ENCODE measurements at places on chromosomes 2 and 18.

GRCh38 chr2:128799284-128799552 lies 480.6 kb upstream of the HS6ST1 start:
- DNase-seq: no peak

DNA sequence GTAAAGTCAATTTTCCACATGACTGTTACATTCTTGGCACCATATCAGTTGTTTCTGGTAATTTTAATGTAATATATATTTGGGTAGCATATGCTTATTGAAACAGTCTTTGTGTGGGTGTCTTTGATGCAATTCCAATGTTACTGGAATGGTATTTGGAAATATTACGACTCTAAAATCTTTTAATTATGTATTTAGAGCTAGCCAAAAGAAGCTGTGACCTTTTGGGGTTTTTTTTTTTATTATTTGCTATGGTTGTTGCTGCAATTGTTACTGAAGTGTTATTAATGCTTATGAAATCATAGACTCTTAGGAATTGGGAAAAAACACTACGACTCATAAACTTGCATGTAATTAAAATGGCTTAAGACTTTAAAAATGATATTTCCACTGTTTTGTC lies 95.9 kb downstream of the AOX1 start:
- DNase-seq: no peak

DNA sequence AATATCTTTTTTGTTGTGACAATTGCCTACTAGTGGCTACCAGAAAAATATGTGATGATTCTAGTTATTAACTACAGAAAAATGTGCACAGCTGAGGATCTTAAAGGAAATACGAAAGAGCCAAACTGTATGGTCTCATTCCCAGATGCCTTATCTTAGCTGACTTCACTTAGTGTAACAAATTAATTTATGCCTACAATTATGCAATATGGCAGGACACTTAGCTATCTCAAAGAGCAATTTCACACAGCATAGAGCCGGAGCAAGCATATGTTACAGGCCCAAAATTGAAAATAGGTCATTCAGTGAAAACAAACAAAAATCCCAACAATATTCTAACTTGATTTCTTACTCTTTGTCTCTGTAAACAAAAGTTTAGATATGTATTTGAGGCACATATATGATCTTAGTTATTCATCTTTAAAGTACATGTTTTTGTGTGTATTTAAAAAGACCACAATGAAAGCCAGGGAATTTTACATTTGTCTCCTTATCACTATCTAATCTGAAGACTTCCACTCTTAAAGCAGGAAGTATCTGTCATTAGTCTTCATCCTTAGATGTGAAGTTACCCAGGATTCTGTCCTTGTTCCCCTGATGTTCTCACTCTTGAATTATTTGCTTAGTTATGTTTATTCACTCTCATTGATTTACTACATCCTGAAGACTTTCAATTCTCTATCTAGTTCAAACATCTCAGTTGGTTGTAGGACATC lies 1579.0 kb upstream of the NXPH2 start:
- DNase-seq: no peak

DNA sequence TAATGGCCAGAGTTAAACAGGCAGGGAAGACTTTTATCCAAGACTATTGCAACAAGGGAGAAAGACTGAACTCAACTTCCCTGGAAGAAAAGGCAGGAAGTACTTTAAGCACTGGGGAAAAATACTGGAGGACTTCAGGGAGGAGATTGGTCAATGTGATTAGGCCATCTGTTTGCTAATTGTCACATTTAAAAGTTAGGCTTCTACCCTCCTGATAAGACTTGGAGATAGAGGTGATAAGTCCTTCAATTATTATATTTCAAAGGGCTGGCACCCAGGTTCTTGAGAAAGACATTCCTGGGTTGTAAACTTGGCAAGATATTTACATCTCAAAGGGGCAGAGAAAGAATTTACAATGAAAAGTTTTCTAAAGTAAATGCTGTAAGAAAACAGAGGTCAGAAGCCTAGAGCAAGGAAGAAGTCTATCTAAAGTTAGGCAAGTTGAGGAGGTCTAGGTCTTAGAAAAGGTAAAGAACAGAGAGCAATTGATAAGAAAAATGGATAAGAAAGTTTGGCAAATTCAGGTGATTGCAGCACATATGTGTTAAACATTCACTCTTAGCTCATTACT lies 48.4 kb downstream of the DTNA start:
- no peak for DNase-seq

- no peak for DNase-seq
Measured at GRCh38 chr2:156459720-156460119, 23.5 kb downstream of the GPD2 start.

- no peak for DNase-seq
Measured at GRCh38 chr2:193935114-193935513, 1721.9 kb upstream of the SLC39A10 start.

DNA sequence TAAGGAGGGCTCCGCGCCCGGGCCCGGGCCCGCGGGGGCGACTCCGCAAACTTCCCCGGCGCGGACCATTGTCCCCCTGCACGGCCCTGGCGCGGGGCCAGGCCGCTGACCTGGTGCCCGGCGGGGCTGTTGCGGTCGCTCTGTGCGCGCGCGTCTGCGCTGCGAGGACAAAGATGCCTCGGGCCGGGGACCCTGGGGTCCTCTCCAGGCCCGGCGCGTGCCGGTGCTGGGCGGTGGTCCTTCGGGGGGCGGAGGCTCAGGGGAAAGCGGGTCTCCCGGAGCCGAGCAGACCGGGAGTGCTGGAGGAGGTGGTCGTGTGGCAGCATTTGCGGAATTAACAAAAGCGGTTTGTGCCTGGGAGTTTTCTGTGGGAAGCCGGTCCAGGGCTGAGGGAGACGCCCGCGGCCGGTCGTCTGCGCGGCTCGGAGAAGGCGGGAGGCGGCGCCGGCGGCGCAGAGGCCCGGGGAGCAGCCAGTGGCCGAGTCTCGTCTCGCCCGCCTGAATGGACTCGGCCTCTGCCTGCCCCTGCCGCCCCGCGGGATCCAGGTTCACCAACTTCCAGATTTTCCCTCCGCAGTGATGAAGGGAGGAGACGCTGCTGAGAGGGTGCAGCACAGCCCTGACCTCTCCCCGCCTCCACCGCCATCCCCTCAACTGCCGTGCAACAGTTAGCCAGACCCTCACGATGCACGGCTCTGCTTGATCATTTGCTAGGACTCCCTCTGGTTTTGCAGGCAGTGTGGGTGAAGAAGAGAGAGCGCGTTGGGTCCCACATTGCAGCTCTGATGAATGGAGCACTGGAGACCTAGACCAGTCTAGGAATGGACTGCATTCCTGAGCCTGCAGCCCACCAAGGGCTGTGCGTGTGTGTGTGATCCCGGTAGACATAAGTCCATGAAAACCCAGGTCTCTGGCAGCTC lies 705 bp downstream of the EFR3B start:
- DNase-seq: peak; percentile 64

DNA sequence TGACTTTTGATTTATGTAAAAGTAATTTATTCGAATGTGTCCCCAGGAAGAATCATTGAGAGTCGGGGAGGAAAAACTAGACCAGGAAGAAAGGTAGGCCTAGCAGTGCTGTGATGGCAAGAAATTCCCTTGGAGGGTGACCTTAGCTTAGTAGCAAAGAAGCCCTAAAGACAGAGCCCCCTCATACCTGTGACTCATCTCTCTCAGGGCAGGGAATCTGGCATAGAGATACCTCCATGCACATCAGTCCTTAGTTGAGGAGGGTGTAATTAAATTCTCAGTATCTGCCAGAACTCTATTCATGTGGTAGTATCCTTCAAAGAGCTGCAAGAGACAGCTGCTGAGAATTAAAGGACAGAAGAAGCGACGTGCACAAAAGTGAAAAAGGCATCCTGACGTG lies 360.3 kb downstream of the FBXO15 start:
- no peak for DNase-seq

DNA sequence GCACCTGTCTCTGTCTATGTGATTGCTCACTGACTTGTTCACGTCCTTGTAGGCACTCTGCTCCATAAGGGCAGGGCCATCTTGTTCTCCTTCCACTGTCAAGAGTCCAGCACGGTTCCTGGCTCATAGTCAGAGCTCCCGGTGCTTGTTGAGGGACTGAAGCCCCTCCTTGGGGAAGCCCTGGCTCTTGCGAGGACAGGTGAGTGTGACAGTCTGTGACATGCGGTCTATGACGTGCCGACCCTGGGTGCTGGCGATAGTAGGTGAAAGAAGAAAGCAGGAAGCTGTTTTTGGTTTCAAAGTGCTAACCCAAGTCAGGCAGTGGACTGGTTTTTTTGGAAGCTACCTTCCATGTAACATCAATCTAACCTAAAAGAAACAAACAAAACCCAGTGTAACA lies 18.8 kb downstream of the TSHZ1 start:
- no peak for DNase-seq

DNA sequence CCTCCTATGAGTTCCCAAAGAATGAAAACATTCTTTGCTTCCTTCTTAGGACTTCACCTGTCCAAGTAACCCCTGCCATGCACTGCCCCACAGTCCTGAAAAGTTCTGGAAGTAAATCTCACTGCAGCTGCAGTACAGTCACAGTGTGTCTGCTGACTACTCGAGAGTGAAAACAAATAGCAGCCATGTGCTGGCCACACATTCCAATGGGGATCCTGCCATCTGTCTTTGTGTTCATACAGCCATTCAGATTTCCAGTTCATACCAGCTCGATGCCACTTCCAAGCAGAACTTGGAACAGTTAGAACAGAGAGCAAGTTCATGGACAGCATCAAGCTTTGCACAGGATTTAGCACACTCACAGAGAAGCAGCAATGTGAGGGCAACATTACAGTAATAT lies 629.9 kb upstream of the ACVR2A start:
- DNase-seq: no peak

- no peak for DNase-seq
Measured at GRCh38 chr2:38115216-38116032, 39.5 kb upstream of the CYP1B1 start.

- DNase-seq: no peak
Measured at GRCh38 chr2:179893616-179894015, 32.2 kb upstream of the ZNF385B start.

GRCh38 chr2:28346587-28346986 lies 46.1 kb upstream of the FOSL2 start:
- no peak for DNase-seq

GRCh38 chr2:44715671-44716081 lies 225.8 kb upstream of the SIX3 start:
- DNase-seq: no peak

DNA sequence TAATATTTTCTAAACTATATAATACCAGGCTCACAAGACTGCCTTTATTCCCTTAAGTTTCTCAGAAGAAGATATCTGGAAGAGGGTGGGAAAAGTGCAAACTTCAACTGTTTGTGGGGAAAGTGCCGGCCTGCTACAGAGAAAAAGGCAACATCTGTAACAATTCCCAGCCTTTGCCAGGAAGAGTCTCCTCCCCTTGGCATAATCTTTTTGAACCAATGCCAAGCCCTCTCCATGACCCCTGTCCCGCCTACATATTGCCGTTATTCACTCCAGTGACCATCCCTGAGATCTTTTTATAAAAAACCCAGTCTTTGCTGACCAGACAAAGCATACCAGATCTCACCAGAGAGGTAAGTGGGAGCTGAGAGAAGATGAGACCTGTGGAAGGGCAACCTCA lies at the start of gene REG3G:
TSS of gene REG3G (plus strand) at position 282 of the 400 bp plus-strand sequence. CDS start 392 bp downstream, outside the sequence.
- no peak for DNase-seq

DNA sequence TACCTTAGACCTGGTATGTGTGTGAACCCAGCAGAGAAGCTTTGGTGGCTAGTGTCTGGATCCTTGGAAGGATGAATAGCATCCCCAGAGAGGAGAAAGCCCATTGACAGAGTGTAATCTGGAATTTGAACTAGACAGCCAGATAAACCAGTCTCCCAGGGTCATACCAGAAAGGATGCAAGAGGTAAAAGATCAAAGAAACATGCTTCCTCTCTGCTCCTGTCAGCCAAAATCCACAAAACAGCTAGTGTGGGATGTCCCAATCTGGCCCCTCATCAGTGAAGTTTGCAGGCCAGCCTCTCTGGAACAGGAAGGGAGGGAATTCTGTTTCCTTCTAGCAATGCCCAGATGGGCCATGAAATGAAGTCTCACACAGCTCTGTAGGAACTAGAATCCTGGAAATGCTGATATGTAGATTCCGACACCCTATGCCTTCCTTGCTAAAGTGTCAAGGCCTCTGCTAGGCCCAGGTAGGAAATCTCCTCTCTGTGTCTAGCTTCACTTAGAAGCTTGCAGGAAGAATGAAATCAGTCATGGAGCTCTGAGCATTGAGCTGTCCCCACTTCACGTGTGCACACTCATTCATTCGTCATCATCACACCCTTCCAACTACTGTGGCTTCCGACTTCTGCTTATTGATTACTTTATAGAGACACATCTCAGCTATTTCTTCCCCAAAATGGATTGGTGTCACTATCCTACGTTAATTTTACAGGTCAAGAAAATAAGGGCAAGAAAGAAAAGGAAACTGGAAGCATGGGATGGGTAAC lies 38.0 kb downstream of the EVA1A start:
- no peak for DNase-seq

DNA sequence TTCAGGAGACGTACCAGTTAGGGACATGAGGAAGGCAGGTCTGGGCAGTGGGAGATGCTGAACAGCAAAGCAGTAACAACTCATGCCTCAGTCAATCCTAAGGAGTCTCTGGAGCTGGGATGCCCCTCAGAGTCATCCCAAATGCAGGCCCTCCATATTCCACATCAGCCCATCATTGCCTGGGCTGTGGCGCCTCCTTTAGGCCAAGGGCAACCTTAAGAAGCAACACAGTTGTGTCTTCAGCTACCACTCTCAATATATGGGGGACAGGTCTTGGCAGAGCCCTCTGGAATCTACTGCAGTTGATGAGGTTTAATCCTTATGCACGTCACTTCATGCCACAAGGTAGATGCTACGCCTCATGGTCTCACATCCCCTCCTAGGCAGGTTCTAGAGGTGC lies 682.0 kb upstream of the RAB6C start:
- no peak for DNase-seq

DNA sequence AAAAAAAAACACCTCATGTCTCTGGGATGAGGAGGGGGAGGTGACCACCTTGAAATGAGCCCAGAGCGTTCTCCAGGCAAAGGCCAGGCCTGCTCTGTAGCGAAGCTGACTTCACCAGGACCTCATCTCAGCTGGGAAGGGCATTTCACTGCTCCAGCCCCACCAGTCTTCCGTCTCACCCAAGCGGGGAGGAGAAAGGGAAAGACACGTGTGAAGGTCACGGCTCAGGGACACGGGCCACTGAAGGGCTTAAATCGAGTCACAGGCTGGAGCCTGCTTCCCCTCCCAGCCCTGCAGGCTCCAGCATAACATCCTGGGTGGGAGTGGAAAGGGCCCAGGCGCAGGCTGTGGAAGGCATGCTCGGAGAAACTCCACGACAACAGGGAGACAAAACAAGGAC lies 18.1 kb downstream of the THAP4 start:
- DNase-seq: no peak
